Activated T-cell treated with anti-CD3 and anti-CD28 coated beads for 24 hours (primary cell): ENCODE measurements at places on chromosomes 16 and 17.

DNA sequence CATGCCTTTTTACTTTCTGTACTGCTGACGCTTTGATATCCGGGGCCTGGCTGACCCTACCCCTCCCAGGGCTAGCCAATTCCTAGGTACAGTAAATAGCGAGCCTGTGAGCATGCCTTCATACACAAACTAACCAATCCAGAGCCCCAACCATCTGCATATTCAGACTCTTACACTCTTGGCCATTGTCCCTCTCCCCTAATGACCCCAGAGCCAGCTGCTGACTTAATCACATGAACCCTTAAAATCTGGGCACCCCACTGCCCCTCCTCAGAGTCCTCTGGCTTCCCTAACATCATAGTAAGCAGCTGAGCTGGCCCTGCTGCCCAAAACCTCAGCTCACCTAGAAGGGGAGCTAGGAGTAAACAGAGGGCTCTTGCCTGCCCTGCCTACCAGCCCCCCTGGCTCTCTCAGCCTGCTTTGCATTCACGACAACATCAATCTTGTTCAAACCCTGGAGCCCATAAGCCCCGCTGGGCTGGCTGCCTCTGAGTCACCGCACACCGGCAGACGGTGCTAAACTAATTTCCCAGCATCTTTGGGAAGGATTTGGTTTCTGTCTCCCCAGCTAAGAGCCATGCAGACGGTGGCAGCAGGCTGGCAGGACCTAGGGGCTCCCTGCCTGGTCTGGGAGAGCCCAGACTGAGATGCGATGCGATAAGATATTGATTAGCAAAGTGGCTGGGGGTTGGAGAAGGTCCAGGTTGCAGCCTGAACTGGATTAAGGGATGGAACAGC, 63.2 kb downstream of the CLEC19A start:
- DNase-seq: no peak

DNA sequence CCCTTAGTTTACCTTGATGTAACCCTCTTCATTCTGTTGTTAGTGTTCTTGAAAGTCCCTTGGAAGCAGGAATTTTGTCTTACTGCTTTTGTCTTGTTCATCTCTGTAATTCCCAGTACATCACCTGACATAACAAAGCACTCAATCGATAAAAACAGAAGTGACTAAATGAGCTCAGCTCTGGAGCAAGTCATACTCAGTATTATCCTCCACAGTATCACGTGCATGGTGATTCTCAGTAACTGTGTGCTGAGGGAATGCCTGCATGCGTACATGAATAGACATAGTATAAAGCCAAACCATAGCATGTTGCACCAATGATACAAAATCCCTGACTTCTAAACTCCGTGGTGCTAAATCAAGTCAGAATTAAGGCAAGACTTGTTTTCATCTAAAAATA, 7.2 kb downstream of the KRT38 start:
- no peak for DNase-seq

- DNase-seq: no peak
Measured at GRCh38 chr17:19443148-19443547, 32.1 kb downstream of the RNF112 start.

- no peak for DNase-seq
Measured at GRCh38 chr17:3921502-3922319, 5.4 kb upstream of the P2RX1 start.

DNA sequence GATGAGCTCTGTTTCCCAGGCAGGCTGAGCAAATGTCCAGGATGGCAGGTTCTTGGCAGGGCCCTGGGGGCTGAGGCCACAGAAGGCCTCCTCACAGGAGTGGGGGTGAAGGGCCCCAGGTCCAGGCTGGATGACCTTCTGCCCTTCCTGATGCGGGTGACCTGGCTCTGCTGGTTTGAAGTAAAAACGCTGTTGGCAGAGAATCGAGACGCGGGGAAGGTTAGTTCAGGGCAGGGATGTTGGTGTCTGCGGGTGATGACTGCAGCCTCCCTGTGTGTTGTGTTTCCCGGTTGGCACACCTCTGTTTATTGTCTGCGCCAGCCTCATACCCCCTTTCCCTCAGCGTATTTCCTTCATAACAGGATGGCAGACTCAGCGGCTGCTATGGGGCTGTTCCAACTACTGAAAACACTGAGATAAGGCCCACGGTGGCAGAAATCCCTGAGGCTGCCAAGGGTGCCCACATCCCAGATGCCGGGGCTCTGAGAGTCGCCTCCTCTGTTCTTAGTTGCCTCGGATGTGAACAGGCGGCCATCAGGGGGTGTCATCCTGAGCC, 104.6 kb downstream of the METRNL start:
- DNase-seq: no peak

DNA sequence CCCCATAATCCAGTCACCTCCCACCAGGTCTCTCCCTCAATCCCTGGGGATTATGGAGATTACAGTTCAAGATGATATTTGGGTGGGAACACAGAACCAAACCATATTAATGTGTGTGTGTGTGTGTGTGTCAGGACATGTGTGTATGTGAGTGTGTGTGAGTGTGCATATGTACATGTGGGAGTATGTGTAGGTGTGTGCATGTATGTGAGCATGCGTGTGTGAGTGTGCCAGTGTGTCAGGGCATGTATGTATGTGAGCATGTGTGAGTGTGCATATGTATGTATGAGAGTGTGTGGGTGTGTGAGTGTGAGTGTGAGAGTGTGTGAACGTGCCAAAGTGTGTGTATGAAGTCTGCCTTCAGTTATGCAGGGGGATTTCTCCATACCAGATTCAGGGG, 37.8 kb downstream of the RGS9 start:
- DNase-seq: no peak

DNA sequence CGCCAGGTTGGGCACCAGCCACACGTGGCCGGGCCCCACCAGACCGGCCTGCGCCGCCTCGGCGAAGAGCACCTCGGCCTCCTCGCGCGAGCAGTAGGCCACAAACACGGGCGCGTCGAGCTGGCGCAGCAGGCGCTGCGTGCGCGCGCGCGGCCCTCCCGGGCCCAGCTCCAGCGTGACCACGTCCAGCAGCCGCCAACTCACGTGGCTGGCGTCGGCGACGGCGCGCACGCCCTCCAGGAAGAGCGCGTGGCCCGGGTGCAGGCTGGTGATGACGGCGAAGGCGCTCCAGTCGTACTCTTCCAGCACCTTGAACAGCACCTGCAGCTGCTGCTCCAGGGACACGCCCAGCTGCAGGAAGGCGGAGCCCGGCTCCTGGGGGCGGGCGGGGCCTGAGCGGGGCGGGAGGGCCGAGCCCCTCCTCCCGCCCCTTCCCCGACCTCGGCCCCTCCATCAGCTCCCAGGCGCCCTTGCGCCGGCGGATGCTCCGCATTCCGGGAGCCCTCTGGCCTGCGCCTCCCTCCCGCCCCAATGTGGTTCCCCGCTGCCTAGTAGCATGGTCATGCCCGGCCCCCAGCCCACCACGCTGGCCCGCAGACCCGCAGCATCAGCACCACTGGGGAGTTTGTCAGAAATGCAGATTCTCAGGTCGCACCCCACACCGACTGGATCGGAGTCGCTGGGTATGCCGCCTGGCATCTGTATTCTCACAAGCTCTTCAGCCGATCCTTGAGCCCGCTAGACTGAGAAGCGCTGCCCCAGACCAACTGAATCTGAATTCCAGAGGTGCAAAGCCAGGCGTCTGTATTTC, 7.2 kb downstream of the GRIN2C start:
- DNase-seq: peak; percentile 44
